ENCODE measurements at places on chromosomes 4 and X. TPM values are rescaled to one million over a fixed set of nuclear protein-coding genes. Genes with fewer than 3 reads are reported as not detected.

GRCh38 chr4:12555011-12555410 lies 929.1 kb downstream of the RAB28 start:
- H3K27ac ChIP-seq: no peak overlapping the region
- no peaks in the 10 kb centered on the region for H3K4me1 ChIP-seq
- H3K36me3 ChIP-seq: no peaks in the 10 kb centered on the region
- DNase-seq: no peak
- no peak overlapping the region for H3K4me3 ChIP-seq

DNA sequence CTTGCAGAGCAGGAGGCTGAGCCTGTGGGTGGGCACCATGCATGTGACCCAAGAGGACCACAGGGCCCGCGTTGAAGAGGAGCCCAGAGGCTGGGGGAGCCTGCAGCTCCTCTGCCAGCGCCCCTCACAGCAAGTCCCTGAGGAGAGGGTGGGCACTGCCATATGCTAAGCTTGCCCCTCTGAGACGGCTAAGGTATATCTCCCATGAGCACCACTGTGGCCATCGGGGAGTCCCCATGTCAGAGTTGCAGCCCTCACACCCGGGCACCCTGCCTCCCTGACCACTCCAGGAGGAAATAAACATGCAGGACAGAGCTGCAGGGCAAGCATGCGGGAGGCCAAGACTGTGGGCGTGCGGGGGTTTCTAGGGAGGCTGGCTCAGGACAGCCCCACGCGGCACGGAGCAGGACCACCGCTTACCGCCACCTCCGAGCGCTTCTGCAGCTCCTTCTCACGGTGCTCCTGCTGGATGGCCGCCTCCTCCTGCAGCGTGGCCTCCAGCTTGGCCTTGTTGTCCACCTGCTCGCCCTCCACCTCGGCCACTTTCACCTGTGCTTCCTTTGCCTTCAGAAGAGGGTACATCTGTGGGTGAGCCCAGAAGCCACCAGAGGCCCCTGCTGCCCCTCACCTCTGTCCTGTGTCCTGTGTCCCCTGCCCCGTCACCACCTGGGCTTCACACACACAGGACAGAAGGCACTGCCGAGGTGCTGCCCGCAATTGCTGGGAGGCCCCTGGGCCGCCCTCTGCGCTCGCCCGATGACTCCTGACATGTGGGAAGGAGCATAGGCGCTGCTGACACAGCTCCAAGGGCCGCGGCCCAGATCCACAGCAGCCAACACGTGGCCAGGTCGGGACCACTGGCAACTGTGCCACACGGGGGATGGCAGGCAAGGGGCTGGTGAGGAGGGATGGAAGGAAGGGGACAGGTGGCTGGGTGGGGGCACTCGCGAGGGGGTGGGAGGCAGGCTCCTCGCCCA lies 29.8 kb downstream of the FGFR3 start:
- H3K27ac ChIP-seq: no peak overlapping the region
- H3K4me1 ChIP-seq: no peaks in the 10 kb centered on the region
- H3K27me3 ChIP-seq: no peaks in the 10 kb centered on the region
- H3K36me3 ChIP-seq: peaks cover 39% of the 10 kb centered on the region

DNA sequence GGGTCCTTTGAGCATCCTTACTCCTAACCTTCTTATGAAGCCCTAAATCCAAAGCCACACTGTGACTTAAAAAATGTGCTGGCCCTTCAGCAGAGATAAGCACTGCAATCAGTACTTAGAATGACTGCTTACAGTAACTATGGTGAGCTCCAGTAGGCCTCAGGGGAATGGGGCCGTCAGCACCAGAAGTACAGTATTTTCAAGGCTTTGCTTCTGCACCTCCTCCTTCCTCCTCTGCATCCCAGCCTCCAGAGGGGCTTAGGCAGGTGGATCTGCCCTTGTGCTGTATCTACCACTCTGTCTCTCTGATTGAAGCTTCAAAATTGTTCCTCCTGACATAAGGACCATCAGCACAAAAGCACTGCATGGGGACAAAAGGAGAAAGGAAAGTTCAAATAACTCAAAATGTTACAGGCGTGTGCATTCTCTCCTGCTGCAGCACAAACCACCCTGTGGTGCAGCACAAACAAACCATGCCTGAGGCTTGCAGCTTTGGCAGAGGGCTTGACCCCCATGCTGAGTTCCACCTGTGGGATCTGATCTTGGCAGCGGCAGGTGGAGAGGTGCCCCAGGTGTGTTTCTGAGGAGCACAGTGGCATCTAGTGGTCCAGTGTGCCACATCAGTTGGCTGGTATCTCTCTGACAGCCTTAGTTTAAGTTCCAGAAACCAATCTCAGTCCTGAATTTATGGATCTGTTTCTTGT lies 164.7 kb downstream of the SOWAHB start:
- H3K27me3 ChIP-seq: no peaks in the 10 kb centered on the region
- no peak overlapping the region for H3K27ac ChIP-seq
- DNase-seq: peak; percentile 46
- no peak overlapping the region for H3K4me3 ChIP-seq
- H3K4me1 ChIP-seq: peaks cover 18% of the 10 kb centered on the region

DNA sequence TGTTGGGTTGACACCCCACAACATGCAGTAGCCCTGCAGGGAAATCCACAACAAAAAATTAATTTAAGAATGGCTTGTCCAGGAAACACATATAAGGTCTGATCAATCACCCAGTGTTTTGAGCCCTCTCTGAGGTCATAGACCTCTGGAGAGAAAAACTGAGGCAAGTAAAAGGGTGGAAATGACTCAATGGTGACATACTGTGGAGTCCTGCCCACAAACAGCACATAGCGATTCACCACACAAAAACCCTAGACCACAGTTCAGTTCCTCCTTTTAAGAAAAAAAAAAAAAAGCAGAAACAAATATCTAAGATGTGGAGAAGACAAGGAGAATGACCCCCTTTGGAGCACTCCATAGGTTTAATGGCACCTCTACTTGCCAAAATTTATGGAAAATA lies 2691.0 kb downstream of the PCDH7 start:
- no peak overlapping the region for H3K27ac ChIP-seq
- H3K27me3 ChIP-seq: no peaks in the 10 kb centered on the region
- no peaks in the 10 kb centered on the region for H3K4me1 ChIP-seq
- DNase-seq: no peak
- H3K36me3 ChIP-seq: no peaks in the 10 kb centered on the region
- no peak overlapping the region for H3K4me3 ChIP-seq

GRCh38 chr4:8230033-8230432 lies 30.9 kb downstream of the SH3TC1 start:
- H3K27me3 ChIP-seq: no peaks in the 10 kb centered on the region
- no peak overlapping the region for H3K4me3 ChIP-seq
- H3K4me1 ChIP-seq: peaks cover 26% of the 10 kb centered on the region
- H3K27ac ChIP-seq: no peak overlapping the region

- no peaks in the 10 kb centered on the region for H3K27me3 ChIP-seq
- H3K27ac ChIP-seq: no peak overlapping the region
- H3K36me3 ChIP-seq: peaks cover 12% of the 10 kb centered on the region
- no peak for DNase-seq
- no peak overlapping the region for H3K4me3 ChIP-seq
- no peaks in the 10 kb centered on the region for H3K4me1 ChIP-seq
These were observed 22.2 kb downstream of the BOD1L1 start for GRCh38 chr4:13605330-13605729.

- no peaks in the 10 kb centered on the region for H3K4me1 ChIP-seq
- no peak overlapping the region for H3K4me3 ChIP-seq
- no peaks in the 10 kb centered on the region for H3K36me3 ChIP-seq
- DNase-seq: no peak
- no peaks in the 10 kb centered on the region for H3K27me3 ChIP-seq
These were observed 56.4 kb downstream of the SLC2A9 start for GRCh38 chr4:9964879-9965278.

GRCh38 chr4:101299899-101300540 lies 47.3 kb downstream of the PPP3CA start:
- H3K36me3 ChIP-seq: no peaks in the 10 kb centered on the region
- DNase-seq: no peak
- no peak overlapping the region for H3K4me3 ChIP-seq

DNA sequence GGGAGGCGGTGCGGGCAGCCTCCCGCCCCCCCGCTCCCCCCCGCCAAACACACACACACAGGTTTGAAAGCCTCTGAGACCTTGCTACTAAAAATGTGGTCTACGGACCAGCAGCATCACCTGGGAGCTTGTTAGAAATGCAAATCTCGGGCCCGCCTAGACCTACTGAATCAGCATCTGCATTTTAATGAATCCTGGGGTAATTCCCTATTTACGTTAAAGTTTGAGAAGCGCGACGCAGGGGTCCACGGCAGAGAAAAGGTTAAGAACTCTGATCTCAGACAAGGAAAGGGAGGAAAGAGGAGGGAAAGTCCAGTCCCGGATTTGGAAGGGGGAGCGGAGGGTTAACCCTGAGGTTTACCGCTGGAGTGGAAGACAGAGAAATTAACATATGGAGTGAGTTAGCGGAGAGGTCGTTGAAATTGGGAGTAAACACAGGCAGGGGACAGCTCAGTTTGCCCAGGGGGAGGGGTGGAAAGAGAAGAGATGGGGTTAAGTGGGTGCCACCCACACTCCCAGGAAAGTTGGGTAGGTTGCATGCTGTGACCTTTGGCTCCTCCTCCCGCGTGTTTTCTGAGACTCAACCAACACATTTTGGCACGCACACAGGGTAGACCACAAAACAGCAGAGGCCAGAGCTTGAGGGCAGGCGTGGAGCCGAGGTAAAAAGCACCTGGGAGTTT lies 483.6 kb downstream of the BCOR start:
- H3K36me3 ChIP-seq: no peaks in the 10 kb centered on the region
- H3K4me3 ChIP-seq: no peak overlapping the region
- DNase-seq: no peak

GRCh38 chrX:110004215-110004614 lies 1.3 kb downstream of the TMEM164 start:
- peak overlapping the region; percentile 93 for H3K27ac ChIP-seq

DNA sequence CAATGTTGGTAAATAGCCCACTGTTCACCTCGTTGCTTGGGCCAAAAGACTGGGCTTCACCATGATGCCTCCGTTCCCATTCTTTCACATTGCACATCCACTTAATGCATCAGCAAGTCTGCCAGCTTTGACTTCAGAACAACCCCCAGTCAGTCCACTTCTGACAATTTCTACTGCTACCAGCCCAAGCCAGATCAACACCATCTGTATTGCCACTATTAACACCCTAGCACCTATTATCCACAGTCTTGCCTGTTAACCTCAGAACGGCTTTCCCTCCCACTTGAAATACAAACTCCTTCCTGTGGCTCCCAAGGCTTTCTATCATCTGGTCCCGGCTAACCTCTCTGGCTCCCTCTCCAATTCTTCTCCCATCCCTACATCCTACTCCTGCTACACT lies 95.7 kb downstream of the SH3RF1 start:
- no peak overlapping the region for H3K27ac ChIP-seq
- DNase-seq: no peak
- no peak overlapping the region for H3K4me3 ChIP-seq
- no peaks in the 10 kb centered on the region for H3K36me3 ChIP-seq
- H3K27me3 ChIP-seq: no peaks in the 10 kb centered on the region

SH3D19 gene
- total RNA-seq: 42.8 TPM

PNMA6F gene
- not detected for total RNA-seq
